Stimulated activated CD4-positive, alpha-beta T cell treated with anti-CD3 and anti-CD28 coated beads, Interleukin-1b, Interleukin-23, amount 100 ng/mL, for 48 hours (primary cell): ENCODE measurements at places on chromosomes 1 and 21.

- no peak for DNase-seq
Measured at GRCh38 chr21:45998276-45998701, 16.7 kb downstream of the COL6A1 start.

- DNase-seq: no peak
Measured at GRCh38 chr1:201554789-201555592, 16.1 kb downstream of the NAV1 start.

DNA sequence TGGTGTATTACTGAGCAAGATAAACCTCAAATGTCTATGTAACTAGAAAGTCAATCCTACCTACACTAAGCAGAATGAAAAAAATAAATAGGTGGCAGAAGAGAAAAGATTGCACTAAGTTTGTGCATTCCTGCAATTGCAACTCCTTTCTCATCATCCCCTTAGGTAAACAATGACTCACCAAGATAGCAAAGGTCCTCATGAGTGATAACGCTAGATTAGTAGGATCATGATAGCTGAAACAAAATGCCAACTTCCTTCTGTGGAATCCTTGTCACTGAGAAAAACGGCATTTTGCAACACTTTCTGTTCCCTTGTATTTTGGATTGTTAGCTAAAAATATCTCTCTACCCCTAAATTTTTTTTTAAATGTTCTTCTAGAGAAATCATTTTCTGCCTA lies 20.0 kb upstream of the FCER1A start:
- no peak for DNase-seq

GRCh38 chr1:109185357-109185756 lies 28.4 kb upstream of the SARS1 start:
- no peak for DNase-seq

GRCh38 chr1:219120624-219121544 lies 52.8 kb upstream of the LYPLAL1 start:
- no peak for DNase-seq

DNA sequence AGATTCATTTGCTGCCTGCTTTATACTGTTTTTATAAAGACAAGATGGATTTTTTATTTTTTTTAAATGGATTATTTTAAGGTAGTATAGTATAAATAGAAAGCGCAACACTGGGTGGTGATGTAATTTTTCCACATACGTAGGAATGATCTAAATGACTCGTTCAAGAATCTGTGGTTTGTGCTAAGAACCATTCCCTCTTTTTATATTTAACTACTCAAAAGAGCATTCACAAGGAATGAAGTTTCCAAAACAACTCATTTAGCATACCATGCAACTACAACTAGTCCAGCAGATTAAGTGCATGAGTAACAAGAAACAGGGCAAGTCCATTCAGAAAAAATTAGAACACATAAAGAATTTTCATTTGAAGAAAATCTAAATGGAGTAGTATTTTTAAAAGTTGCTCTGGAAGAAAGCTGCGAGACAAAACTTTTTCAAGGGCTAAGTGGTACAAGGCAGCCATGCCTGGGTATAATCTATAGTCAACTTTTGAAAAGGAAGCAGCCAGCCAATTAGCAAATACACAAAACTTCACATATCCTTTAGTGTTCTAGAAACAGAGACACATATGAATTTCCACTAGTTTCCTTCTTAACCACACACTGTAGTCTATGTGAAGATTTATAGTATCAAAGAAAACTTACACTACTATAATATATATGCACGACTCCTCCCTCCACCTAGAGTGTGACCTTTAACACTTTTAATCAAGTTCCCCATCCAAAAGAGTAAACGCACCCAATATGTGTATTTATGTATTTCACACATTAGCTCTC lies 23.4 kb downstream of the GTF2B start:
- DNase-seq: no peak

DNA sequence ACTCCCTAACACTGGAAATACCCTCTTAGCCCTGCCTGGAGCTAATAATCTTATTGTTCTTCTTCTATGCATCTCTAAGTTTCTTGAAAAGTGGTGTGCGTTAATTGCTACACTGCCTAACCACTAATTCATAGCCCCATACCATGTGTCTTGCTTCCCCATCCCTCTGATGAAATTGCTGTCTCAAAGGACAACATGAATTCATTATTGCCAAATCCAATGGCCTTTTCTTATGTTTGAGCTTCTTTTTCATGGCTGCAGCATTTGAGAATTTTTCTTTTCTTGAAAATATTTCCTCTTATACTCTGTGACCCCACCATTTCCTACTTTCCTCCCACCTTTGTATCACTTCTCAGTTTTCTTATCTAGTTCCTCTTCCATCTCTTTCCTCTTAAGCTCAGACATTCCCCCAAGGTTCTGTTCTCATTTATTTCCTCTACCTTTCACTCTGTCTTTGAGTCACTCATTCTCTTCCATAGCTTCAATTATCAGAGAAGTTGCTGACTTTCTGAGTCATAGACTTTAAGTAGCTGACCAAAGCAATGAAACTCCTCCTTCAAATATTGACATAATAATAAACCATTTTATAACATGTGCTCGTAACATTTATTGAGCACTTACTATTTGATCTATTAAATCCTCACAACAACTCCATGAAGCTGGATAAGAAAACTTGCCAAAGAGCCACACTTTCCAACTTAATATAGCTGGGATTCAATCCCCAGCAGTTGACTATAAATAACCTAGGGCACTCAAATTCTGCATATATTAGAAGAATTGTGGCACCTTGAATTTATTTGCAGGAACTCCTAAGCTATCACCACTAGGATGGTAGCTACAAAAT lies 35.5 kb upstream of the ATP6V1G3 start:
- no peak for DNase-seq

DNA sequence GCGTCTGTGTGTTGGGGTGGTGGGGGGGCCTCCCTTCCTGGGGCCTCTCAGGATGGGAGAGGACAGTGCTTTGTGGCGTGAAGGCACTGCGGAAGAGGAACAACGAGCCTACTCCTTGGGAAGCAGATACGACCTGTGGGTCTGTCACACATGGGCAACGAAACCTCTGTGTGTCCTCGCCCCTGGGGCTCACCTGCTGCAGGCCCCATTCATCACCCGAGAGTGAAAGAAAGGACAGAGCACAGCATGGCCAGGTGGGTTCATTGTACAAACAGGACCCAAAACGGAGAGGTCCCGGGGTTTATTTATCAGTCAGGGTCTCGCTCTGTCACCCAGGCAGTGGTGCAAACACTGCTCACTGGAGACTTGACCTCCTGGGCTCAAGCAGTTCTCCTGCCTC lies 40.1 kb upstream of the LIN9 start:
- DNase-seq: no peak

- no peak for DNase-seq
Measured at GRCh38 chr21:46065215-46065913, 32.5 kb upstream of the COL6A2 start.

DNA sequence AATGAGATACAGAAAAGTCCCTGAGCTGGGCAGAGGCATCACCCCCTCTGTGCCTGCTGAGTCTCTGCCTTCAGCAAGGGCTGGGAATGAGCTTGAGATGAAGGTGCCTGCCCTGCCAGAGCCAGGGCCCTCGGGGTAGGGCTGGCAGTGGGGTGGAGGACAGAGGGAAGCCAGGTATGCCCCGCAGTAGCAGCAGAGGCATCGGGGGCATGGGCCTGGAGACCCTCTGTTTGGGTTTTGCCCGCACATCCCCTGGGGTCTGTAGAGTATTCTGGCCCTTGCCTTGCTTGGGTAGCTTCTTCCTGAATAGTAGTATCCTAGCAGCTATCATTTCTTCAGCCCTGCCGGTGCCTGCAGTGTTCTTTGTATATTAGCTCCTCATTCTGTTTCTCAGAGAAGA lies 33.0 kb downstream of the QSOX1 start:
- DNase-seq: no peak

GRCh38 chr1:6181347-6181770 lies 1.2 kb upstream of the CHD5 start:
- no peak for DNase-seq

DNA sequence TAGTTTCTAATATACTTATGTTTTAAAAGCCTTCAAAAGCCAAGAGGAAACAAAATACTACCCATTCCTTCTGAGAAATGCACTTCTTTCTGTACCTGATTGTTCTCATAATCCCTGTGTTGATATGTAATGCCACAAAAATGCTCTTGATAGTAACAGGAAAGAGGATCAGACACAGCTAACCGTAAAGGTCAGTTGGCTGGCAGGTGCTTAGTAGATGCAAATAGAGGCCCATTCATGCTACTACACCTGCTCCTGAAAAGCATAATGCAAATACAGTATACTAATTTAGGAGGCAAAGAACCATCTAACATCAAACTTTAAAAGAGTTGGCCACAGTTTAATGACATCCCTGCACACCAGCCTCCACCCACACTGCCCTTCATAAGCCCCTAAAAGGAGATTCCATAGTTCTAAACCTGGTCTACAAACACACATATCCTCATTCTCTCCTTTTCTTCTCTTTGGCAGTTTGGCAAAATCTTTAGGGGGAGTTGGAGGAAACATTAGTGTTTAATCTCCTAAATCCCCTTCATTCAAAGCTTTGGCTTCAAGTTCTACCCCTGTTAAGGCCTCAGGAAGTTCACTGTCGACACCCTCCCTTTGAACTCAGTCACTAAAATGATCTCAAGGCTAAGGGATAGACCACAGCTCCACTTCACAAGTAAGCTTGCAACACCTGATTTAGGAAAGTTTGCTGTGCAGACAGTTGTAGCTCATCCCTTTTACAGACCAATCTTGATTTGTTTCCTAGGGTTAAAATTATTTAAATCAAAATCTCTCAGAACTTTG lies 2.9 kb upstream of the CD46 start:
- no peak for DNase-seq

- peak; percentile 42 for DNase-seq
Measured at GRCh38 chr1:181104790-181105133, 16.3 kb downstream of the IER5 start.

GRCh38 chr1:112712191-112712590 lies 2.9 kb downstream of the PPM1J start:
- DNase-seq: no peak

DNA sequence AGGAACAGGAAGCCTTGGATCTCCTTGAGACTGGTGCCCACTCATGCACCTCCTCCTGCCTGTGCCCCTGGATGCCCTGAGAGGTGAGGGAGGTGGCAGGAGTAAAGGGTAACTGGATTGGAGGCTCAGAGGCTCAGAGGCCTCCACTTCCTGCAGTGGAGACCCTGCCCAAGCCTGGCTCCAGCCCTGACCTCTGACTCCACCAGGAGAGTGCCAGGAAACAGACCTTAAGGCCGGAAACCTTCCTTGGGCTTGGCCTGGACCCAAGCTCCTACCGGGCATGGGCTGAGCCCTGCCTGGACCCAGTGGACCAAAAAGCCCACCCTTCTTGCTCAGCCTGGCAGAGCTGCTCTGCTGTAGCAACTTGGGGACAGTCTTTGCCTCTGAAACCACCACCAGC lies 15.0 kb upstream of the CELA3B start:
- DNase-seq: no peak

DNA sequence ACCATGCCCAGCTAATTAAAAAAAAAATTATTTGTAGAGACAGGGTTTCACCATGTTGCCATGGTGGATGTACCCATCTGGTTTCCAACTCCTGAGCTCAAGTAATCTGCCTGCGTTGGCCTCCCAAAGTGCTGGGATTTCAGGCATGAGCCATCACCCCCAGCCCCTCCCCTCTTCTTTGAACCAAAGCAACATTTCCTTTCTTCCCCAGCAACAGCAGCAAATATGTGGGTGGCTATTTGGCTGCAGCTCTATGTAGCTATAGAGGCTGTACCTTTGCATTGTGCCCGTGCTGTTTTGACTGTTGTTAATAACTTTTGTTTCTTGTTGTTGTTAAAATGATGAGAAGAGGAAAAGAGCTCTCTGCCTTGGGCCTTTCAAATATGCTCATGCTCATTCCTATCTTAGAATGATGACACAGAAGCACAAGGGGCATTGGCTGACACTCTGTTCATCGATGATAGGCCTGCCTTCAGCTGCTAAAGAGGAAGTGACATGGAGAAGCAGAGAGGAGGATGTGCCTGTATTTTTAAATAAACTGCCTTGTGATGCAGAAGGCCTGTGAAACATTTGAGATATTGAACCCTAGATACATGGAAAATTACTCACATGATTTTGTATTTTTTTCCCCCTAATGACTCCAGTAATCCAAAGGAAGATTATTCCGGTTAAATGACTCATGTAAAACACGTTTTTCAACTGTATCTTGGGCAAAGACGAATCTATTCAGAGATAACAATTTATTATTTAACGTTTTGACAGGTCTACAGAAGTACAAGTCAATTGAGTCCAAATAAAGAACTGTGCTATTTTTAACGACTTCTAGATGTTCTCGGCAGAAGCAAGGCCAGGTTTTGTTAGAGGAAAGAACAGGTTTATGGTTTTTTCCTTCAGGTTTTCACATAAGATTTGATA lies 20.5 kb upstream of the XPR1 start:
- DNase-seq: no peak

DNA sequence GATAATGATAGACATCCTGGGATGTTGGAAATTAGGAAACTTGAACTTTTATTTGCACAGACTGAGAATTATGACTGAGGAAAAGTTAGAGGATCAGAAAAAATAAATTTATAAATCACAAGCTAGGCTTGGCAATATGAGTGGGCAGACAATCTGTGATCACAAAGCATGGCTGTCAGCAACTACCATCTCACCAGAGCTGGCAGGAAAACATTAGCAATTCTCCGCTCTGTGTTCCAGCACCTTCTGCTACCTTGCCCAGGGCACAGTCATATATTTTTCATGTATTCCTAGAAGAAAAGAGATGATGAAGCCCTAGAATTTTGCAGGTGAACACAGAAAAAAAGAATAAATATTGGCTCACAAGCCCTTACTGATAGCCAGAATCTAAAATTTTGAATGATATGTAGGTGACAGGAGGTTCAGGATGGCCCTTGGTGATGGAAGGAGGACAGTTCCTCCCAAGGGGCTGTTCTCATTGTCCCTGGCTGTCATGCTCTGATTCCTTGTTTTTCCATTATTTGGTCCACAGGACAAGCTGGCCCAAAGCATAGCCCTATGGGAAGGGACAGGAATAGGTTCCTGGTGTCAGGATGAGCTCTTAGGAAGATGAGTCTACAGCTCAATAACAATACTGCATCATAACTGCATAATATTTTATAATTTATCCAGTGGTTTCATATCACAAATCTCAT lies 12.2 kb upstream of the STXBP3 start:
- DNase-seq: no peak

DNA sequence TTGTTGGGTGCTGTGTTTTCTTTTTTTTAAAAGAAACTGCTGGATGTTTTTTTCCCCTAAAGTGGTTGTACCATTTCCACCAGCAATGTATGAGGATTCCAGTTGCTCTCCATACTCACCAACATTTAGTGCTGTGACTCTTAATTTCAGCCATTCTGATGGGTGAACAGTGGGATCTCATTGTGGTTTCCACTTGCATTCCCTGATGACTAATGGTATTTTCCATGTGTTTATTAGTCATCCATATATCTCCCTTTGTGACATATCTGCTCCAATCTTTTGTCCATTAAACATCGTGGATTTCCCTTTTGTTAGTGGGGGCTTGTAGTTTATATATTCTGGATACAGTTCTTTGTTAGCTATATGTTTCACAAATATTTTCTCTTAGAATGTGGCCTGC lies 206.0 kb downstream of the CAMTA1 start:
- DNase-seq: no peak

- no peak for DNase-seq
Measured at GRCh38 chr21:45432575-45433255, 27.8 kb downstream of the COL18A1 start.
